ENCODE measurements at places on chromosomes 7 and 10. TPM values are rescaled to one million over a fixed set of nuclear protein-coding genes. Genes with fewer than 3 reads are reported as not detected.

Gene EBF3
- 2.5 TPM for total RNA-seq

Gene GPR26
- total RNA-seq: under 0.01 TPM

Gene MPP7
- total RNA-seq: 0.24 TPM

Gene FAM25C
- not detected for total RNA-seq

Gene RBP4
- total RNA-seq: not detected

Gene HOXA13
- 2.3 TPM for total RNA-seq

Gene SGCE
- 164 TPM for total RNA-seq

Gene CLRN3
- not detected for total RNA-seq

Gene TMEM184A
- total RNA-seq: 0.10 TPM

Gene UBE2H
- total RNA-seq: 40.9 TPM

Gene STEAP1B
- 89.9 TPM for total RNA-seq

Gene HMX2
- total RNA-seq: 0.10 TPM

Gene PNLIPRP2
- total RNA-seq: not detected

Gene AQP1
- 70.4 TPM for total RNA-seq

Gene EFCAB10
- total RNA-seq: not detected

Gene OR2A5
- not detected for total RNA-seq

Gene UNCX
- not detected for total RNA-seq

Gene KAZALD1
- total RNA-seq: 8.1 TPM

Gene STN1
- 72.5 TPM for total RNA-seq

Gene TMEM229A
- total RNA-seq: not detected

Gene ACTL6B
- not detected for total RNA-seq

Gene LIPM
- total RNA-seq: not detected

Gene GNA12
- 17.8 TPM for total RNA-seq

Gene ORC5
- 37.1 TPM for total RNA-seq

Gene C10orf105
- total RNA-seq: 0.10 TPM

Gene ACTR3C
- total RNA-seq: 18.1 TPM

Gene PCLO
- total RNA-seq: 1.2 TPM

Gene TMEM270
- total RNA-seq: not detected

Gene ACTR1A
- 116 TPM for total RNA-seq

Gene AVPI1
- 7.6 TPM for total RNA-seq

Gene MRLN
- total RNA-seq: not detected

Gene SLIT1
- total RNA-seq: 0.12 TPM

Gene LDB1
- total RNA-seq: 19.6 TPM

Gene UTF1
- not detected for total RNA-seq

Gene TRIM74
- total RNA-seq: not detected

Data from RPMI7951 (cell line).